ENCODE measurements at places on chromosomes 1 and 21. TPM values are rescaled to one million over a fixed set of nuclear protein-coding genes. Genes with fewer than 3 reads are reported as not detected.

The STXBP3 gene
- total RNA-seq, result 44.8 TPM

DNA sequence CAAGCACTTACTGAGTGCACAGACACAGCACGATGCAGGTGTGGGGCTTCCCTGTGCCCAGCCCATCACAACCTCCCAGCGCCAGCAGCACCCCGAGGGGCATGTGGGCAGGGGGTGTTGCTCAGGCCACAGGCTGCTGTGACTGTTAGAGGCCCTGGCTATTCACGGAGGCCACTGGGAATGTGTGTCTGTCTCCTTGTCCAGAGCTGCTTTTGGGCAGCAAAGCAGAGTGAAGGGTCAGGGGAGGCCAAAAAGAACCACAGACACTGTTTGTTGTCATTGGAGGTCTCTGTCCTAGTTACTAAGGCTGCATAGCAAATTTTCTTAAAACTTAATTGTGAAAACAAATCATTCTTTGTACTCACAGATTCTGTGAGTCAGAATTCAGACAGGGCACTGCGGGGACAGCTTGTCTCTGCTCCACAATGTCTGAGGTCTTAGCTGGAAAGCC lies 49.6 kb downstream of the TNFRSF8 start:
- DNase-seq, result no peak
- no peak overlapping the region for H3K27ac ChIP-seq
- no peak overlapping the region for H3K4me3 ChIP-seq

The LCA5L gene
- 0.59 TPM for total RNA-seq

The CRYAA gene
- not detected for total RNA-seq

DNA sequence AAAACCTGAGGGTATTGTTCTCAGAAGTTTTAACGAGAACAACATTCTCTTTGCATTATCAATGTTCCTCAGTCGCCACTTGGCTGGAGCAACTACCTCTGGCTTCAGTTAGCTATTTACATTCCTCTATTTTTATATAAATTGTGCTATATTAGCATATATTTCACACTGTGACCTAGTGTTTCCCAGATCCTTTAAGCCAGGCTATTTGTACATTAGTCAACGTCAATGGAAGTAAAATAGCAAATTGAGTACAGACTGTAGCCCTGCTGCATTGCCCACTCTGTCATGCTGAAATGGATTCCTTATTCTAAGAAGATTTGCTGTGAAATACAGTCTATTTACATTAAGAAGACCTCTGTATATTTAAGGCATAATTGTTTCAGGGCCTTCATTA lies 213.8 kb downstream of the ROR1 start:
- no peaks in the 10 kb centered on the region for H3K27me3 ChIP-seq
- H3K4me1 ChIP-seq, result peaks cover 9% of the 10 kb centered on the region
- H3K36me3 ChIP-seq, result no peaks in the 10 kb centered on the region
- H3K27ac ChIP-seq, result no peak overlapping the region

The AMY1A gene
- total RNA-seq, result not detected

GRCh38 chr21:41399246-41399800 lies 26.7 kb upstream of the MX1 start:
- no peak for DNase-seq
- peaks cover 12% of the 10 kb centered on the region for H3K4me1 ChIP-seq
- H3K4me3 ChIP-seq, result no peak overlapping the region
- H3K27ac ChIP-seq, result no peak overlapping the region

GRCh38 chr1:155128755-155129473 lies 1.2 kb downstream of the EFNA1 start:
- H3K36me3 ChIP-seq, result peaks cover 46% of the 10 kb centered on the region
- peaks cover 47% of the 10 kb centered on the region for H3K4me1 ChIP-seq

The CCDC185 gene
- not detected for total RNA-seq

DNA sequence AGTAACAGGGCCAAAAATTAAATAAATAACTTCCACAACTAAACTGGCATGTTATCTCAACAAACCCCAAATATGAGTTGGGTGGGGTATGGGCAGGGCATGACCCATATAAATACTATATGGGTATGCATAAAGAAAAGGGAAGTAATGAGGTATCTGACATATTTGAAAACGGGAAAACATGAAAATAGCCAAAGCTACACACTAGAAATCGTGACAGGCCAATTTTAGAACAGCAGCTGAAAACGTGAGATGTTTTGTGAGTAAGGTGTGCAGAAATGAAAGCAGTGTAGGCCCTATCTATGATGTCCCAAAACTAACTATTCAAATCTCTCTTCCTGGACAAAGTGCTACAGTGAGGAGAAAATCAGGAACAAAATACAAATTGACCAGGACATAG lies 537.9 kb upstream of the NR5A2 start:
- no peaks in the 10 kb centered on the region for H3K27me3 ChIP-seq
- H3K4me1 ChIP-seq, result no peaks in the 10 kb centered on the region
- no peak for DNase-seq
- H3K27ac ChIP-seq, result no peak overlapping the region
- H3K4me3 ChIP-seq, result no peak overlapping the region

GRCh38 chr1:202416641-202417040 lies 68.1 kb downstream of the PPP1R12B start:
- H3K4me1 ChIP-seq, result no peaks in the 10 kb centered on the region
- H3K27ac ChIP-seq, result no peak overlapping the region
- no peak for DNase-seq
- H3K4me3 ChIP-seq, result no peak overlapping the region
- no peaks in the 10 kb centered on the region for H3K36me3 ChIP-seq
- H3K27me3 ChIP-seq, result no peaks in the 10 kb centered on the region

DNA sequence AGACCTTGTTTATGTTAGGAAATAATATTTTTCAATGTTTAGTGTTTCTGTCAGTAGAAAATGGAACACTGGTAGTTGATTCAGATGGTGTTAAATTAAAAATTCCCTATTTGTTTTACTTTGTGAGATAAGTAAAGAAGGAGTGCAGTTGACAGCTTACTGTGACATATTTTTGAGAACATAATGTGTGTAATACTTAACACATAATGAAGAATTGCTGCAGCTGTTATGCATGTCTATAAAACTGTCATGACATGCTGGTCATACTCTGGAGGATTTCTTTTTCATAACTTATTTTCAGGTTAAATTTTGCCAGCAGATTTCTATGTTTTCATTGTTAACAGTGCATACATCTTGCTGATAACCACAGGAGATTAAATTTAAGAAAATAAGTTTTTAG lies 296.1 kb downstream of the CTH start:
- no peak overlapping the region for H3K27ac ChIP-seq
- peaks cover 3% of the 10 kb centered on the region for H3K27me3 ChIP-seq
- no peak overlapping the region for H3K4me3 ChIP-seq
- peaks cover 15% of the 10 kb centered on the region for H3K4me1 ChIP-seq
- DNase-seq, result no peak

DNA sequence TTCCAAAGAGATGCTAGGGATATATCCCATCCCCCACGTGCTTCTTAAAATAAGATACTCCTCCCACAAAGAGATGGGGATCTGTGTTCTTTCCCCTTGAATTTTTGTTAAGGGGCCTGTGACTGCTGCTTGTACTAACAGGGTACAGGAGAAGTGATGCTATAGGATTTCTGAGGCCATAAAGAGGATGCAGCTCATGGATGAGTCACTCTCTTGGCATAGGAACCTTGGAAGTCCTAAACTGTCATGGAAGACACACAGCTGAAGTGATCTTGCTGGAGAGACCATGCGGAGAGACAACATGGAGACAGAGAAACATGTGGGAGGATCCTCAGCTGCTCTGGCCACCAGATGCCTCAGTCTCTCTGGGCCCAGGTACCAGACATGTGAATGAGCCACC lies 157.2 kb downstream of the S1PR1 start:
- H3K27ac ChIP-seq, result no peak overlapping the region
- H3K4me1 ChIP-seq, result no peaks in the 10 kb centered on the region
- no peaks in the 10 kb centered on the region for H3K27me3 ChIP-seq
- H3K36me3 ChIP-seq, result no peaks in the 10 kb centered on the region

The SPOCD1 gene
- total RNA-seq, result 1.5 TPM

- peaks cover 3% of the 10 kb centered on the region for H3K36me3 ChIP-seq
- no peak for DNase-seq
- no peak overlapping the region for H3K4me3 ChIP-seq
- peaks cover 5% of the 10 kb centered on the region for H3K27me3 ChIP-seq
- no peak overlapping the region for H3K27ac ChIP-seq
Observed at GRCh38 chr1:25731148-25731547, 68.8 kb upstream of the SELENON start.

DNA sequence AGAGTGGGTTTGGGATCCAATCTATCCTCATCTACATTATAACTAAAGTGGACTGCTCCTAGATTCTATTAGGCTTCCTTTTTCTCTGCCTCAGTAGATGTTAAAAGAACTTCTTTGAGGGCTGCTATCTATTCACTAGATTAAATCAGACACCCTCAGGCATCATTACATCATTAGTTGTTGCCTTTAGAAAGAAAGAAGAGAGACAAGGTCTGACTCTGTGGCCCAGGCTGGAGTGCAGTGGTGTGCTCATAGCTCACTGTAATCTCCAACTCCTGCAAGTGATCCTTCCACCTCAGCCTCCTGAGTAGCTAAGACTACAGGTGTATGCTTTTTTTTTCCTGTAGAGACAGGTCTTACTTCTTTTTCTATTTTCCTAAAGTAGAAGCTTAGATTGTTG lies 71.1 kb upstream of the EXO1 start:
- no peak for DNase-seq
- no peak overlapping the region for H3K4me3 ChIP-seq
- no peak overlapping the region for H3K27ac ChIP-seq
- H3K36me3 ChIP-seq, result no peaks in the 10 kb centered on the region
- no peaks in the 10 kb centered on the region for H3K4me1 ChIP-seq
- no peaks in the 10 kb centered on the region for H3K27me3 ChIP-seq

DNA sequence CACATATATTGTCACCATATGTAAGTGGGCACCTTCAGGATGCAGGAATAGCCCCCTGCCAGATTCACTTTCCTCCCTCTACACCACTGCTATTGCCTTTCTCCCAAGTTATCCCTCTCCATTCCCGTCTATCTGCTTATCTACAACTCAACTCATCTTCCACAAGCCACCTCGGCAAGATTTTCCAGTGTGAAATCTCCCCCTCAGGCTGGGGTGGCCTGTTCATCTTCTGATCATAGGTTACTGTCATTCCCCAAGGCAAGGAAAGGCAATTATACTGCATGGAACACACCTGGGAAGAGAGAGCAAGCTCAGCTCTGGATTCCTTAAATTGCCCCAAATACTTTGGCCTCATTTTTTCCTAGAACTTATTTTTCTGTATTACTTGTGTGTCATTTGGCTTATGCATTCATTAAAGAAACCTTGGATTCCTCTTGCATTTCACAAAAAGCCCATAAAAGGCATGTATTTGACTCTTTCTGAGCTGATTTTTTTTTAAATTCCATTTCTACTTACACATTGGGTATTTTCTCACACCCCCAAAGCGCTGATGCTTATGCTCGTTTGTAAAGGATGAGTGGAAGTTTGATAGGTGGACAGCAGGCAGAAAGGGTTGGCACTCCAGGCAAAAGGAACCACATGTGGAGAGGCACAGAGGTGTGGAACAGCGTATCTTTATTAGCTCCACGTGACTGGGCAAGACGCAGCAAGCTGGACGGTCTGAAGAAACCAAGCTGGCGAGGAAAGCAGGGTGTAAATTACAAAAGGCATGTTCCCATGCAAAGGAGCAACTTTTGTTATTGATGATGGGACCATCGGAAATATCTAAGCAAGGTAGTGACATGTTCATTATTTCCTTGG lies 169.7 kb upstream of the RAB4A start:
- no peak overlapping the region for H3K4me3 ChIP-seq
- H3K36me3 ChIP-seq, result no peaks in the 10 kb centered on the region
- H3K27ac ChIP-seq, result no peak overlapping the region
- peaks cover 3% of the 10 kb centered on the region for H3K4me1 ChIP-seq
- DNase-seq, result no peak

The PCP4L1 gene
- not detected for total RNA-seq

The AVPR1B gene
- not detected for total RNA-seq

DNA sequence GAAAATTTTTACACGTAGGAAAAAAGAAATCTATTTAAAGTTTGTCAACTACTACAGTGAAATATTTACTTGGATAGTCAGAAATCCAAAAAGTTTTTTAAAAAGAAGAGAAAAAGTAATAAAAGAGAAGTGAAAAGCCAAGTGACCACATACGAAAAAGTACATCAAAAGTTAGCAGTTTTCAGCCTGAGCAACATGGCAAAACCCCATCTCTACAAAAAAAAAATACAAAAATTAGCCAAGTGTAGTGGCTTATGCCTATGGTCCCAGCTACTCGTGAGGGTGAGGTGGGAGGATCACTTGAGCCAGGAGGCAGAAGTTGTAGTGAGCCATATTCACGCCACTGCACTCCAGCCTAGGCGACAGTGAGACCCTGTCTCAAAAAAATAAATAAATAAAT lies 5.2 kb upstream of the MR1 start:
- H3K36me3 ChIP-seq, result no peaks in the 10 kb centered on the region
- H3K27me3 ChIP-seq, result no peaks in the 10 kb centered on the region
- H3K4me1 ChIP-seq, result peaks cover 22% of the 10 kb centered on the region
- no peak overlapping the region for H3K4me3 ChIP-seq

DNA sequence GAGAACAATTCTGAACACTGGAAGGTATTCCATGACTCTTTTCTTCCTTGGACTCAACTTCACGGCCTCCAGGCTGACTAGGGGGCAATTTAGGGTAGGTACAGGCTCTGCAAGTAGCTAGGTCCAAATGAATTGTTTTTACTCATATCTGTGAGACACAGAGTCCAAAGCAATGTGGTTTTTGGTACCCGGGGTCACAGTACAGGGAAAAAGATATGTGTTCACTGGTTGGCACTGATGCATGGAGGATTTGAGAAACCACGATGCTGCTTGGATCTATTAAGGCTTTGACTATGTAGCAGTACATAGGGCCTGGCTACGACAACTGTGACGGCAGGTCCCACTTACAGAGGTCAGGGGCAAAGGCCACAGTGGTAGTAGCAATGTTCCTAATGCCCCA lies 200.6 kb downstream of the DUSP10 start:
- no peak overlapping the region for H3K27ac ChIP-seq
- DNase-seq, result no peak
- no peaks in the 10 kb centered on the region for H3K36me3 ChIP-seq
- peaks cover 3% of the 10 kb centered on the region for H3K27me3 ChIP-seq

GRCh38 chr1:31694069-31694963 lies 9.5 kb downstream of the COL16A1 start:
- no peak overlapping the region for H3K4me3 ChIP-seq
- no peak overlapping the region for H3K27ac ChIP-seq
- H3K36me3 ChIP-seq, result no peaks in the 10 kb centered on the region
- peaks cover 15% of the 10 kb centered on the region for H3K27me3 ChIP-seq
- DNase-seq, result no peak
- peaks cover 3% of the 10 kb centered on the region for H3K4me1 ChIP-seq

The CD247 gene
- not detected for total RNA-seq

DNA sequence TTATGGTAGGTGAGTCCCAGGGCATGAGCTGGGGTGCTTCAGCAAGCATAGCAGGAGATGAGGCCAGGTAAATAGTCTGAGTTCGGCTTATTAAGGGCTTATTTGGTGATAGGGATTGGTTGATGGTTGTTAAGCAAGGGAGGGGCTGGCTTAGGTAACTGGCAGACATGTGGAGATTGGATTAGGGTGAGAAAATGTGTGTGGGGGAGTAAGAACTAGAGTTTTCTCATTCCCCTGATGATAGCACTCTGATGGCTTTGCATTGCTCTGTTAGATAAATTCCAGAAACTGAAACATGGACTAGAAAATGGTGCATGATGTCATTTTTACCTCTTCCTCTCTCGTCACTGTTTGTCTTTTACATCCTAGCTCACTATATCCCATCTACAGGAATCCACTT lies 53.6 kb downstream of the FGGY start:
- no peak overlapping the region for H3K27ac ChIP-seq
- peaks cover 3% of the 10 kb centered on the region for H3K27me3 ChIP-seq
- no peaks in the 10 kb centered on the region for H3K36me3 ChIP-seq
- H3K4me3 ChIP-seq, result no peak overlapping the region
- H3K4me1 ChIP-seq, result peaks cover 8% of the 10 kb centered on the region
